Activated CD4-positive, alpha-beta T cell treated with anti-CD3 and anti-CD28 coated beads for 36 hours (primary cell): ENCODE measurements at places on chromosomes 3 and 15. TPM values are rescaled to one million over a fixed set of nuclear protein-coding genes. Genes with fewer than 3 reads are reported as not detected.

Gene COL6A5
- not detected for total RNA-seq

GRCh38 chr3:12588039-12589009 is 31.4 kb downstream of the MKRN2 start:
- no peaks in the 10 kb centered on the region for H3K27me3 ChIP-seq
- no peak overlapping the region for H3K4me3 ChIP-seq
- H3K4me1 ChIP-seq: no peaks in the 10 kb centered on the region
- H3K36me3 ChIP-seq: peaks cover 47% of the 10 kb centered on the region

GRCh38 chr15:96629511-96629910 is 299.0 kb downstream of the NR2F2 start:
- H3K4me1 ChIP-seq: no peaks in the 10 kb centered on the region
- no peak overlapping the region for H3K4me3 ChIP-seq
- H3K27me3 ChIP-seq: peaks cover 3% of the 10 kb centered on the region
- no peak overlapping the region for H3K27ac ChIP-seq

Gene CHRFAM7A
- total RNA-seq: not detected

DNA sequence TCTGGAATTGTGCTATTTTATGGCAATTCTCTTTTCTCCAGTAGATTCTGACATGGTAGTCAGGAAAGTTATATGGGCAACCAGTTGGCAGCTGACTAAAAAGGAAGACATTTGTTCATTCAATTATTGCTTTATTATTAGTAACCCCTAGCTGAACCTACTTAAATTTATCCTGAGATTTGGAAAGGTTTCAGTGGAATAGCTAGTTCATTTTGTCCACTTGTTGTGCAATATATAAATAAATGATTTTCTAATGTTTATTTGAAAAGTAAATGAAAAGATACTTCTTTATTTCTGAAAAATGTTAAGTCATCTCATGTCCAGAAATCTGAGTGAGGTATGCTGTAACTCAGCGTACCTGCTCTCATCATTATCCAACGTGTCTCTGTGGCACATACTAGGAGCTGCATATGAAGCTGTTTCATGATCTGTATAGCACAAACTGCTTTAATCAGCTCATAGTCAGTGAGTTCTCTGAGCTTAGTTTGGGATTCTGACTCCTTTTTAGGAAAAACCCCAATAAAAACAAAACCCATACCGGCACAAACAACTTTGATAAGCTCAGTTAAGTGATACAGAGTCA is 35.9 kb downstream of the RARB start:
- no peaks in the 10 kb centered on the region for H3K4me1 ChIP-seq
- H3K27me3 ChIP-seq: no peaks in the 10 kb centered on the region
- no peak overlapping the region for H3K27ac ChIP-seq
- H3K4me3 ChIP-seq: no peak overlapping the region
- DNase-seq: no peak

Gene DNAH12
- total RNA-seq: not detected

Gene VILL
- 9.2 TPM for total RNA-seq
